ENCODE measurements at places on chromosomes 2 and 18.

GRCh38 chr18:49762191-49763077 is 50.9 kb downstream of the ACAA2 start:
- no peak for DNase-seq

DNA sequence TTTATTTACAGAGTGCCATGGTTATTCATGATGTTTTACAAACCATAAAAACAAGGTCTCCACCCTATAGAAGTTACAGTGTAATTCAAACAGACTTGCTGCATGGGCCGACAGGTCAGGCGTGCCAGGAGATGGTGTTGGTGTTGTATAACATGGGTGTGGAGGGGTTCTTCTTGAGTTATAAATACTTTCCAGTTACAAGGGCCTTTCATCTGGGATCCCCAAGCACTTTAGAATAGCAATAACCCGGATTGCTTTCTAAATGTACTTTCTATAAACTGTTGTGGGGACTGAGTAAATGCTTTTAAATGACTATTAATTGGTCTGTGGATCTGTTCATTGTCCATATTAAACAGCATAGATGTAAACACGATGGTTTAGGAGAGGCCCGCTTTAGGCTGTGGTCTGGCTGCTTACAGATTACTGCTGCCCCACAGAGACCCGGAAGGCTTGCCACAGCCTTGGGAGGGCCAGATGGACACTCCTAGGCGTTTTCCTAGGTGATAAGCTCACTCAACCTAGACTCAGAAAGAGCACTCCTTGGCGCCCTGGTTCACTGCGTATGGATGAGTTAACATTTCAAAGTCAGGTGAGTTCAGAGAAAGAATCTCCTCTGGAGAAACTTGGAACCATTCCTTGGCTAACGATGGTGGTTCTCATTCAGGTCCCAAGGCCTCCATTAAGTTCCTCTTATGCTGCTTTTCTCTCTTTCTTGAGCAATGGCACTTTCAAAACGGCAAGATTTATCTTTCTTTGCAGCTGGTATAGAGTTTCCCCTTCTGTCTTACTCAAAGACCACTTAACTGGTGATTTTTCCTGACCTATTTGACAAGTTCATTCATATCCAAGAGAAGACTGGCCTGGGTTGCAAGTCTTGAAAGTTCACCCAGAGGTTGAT is 3.6 kb upstream of the KIAA2012 start:
- DNase-seq = no peak

- no peak for DNase-seq
These were observed 154.5 kb upstream of the RBMS1 start for GRCh38 chr2:160647967-160648685.

DNA sequence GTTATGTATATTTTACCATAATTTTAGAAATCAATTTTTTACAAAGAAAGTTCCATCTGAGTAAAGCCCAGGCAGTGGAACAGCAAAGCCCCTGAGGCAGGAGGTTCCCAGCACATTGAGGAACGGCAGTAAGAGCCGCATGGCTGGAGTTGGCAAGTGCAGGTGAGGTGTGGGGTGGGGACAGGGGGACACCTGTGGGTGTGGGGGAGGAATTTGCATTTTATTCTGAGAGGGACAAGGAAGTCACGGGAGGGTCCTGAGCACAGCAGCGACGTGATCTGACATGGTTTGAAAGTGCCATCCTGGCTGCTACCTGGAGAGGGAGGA is 16.1 kb upstream of the ADI1 start:
- no peak for DNase-seq

DNA sequence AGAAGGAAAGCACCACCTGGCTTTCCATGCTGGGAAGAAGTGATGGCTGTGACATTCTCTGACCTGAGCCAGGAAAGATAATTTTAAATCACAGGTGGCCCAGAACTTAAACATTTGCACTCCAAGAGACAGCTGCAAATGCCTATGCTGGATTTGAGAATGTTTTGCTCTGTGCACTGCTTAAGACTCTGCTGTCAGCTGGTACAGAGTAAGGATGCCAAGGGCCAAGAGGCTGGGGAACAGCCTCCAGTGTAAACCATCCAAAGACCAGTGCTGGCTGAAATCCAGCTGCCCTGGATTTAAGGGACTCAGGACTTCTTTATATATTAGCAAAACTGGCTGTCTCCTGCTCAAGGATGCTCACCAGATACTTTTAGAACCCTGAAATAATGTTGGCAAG is 3.9 kb downstream of the HOXD8 start:
- no peak for DNase-seq

Measured in fibroblast of skin of right quadriceps (primary cell).